ENCODE measurements at places on chromosomes 11 and 22.

DNA sequence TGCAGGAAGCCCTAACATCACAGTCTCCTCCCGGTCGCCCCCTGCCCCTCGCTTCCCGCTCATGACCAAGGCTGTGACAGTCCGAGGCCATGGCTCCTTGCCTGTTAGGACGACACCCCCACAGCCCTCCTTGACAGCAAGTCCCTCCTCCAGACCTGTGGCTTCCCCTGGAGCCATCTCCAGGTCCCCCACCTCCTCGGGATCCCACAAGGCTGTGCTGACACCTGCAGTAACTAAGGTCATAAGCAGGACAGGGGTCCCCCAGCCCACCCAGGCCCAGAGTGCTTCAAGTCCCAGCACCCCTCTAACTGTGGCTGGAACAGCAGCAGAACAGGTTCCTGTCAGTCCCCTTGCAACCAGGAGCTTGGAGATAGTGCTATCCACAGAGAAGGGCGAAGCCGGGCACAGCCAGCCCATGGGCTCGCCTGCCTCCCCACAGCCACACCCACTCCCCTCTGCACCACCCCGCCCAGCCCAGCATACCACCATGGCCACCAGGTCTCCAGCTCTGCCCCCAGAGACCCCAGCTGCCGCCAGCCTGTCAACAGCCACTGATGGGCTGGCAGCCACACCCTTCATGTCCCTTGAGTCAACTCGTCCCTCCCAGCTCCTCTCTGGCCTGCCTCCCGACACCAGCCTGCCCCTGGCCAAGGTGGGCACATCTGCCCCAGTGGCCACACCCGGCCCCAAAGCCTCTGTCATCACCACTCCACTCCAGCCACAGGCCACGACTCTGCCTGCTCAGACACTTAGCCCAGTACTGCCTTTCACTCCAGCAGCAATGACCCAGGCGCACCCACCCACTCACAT, 63.2 kb downstream of the OTOG start:
- no peak overlapping the region for H3K4me3 ChIP-seq
- H3K27me3 ChIP-seq, result no peaks in the 10 kb centered on the region
- no peak for DNase-seq
- no peaks in the 10 kb centered on the region for H3K4me1 ChIP-seq
- no peaks in the 10 kb centered on the region for H3K36me3 ChIP-seq

- H3K4me1 ChIP-seq, result peaks cover 6% of the 10 kb centered on the region
- DNase-seq, result peak; percentile 93
- no peaks in the 10 kb centered on the region for H3K27me3 ChIP-seq
- no peaks in the 10 kb centered on the region for H3K36me3 ChIP-seq
- no peak overlapping the region for H3K27ac ChIP-seq
These were observed 1280.6 kb upstream of the CNTN5 start for GRCh38 chr11:97739932-97740800.

- H3K36me3 ChIP-seq, result peaks cover 24% of the 10 kb centered on the region
- no peaks in the 10 kb centered on the region for H3K4me1 ChIP-seq
- no peak for DNase-seq
These were observed 8.4 kb downstream of the CWC15 start for GRCh38 chr11:94964934-94965333.

DNA sequence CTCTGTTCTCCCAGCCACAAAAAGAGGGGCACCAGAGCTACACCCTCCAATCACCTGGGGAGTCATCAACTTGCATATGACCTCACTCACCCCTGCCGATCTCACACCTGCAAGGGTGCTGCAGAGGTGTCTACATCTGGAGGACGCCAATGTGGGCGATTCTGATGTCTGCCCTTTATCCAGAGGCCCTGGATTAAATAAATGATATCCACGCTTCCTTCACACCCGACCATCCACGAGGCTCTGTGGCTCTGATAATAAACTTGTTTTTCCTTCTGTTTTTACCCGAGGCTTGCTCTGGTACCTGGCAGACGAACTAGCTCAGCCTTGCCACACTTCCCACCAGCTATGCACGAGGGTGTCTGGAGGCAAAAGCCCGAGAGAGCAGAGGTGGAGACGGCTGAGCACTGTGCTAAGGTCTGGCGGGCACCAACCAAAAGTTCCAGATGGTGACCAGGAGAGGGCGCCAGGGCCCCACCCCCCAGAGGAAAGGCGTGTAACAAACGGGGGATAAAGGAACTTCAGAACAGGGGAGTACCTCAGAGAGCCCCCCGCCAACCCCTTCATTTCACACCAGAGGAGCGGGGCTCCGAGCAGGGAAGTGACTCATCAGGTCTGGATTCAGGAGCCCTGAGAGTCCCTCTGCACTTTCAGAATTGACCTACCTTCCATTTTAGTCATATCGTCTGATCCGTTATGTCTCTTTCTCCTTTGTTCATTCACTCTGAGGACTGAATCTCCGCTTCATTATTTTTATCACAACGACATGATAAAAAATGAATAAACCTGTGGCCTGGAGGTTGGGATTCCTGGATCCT, 13.5 kb downstream of the SCN3B start:
- no peaks in the 10 kb centered on the region for H3K4me1 ChIP-seq

DNA sequence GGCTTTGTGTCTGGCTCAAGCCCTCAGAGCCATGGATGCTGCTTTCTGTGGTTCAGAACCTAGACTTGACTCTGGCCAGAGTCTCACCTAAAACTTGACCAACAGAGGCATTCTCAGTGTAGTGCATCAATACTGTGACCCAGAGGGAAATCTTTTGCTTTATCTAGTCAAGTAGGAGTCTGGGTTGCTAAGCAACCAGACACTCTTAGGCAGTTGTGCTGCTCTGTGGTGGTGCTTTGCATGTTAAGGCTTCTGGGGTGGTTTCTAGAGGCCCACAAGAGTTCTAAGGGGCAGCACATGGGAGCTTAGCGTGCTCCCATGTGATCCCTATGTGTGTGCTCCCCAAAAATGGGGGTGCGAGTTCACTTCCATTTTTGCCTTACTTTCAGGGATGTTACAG, 224.6 kb upstream of the PLET1 start:
- H3K27ac ChIP-seq, result no peak overlapping the region
- DNase-seq, result no peak
- no peak overlapping the region for H3K4me3 ChIP-seq

- H3K4me3 ChIP-seq, result no peak overlapping the region
- H3K36me3 ChIP-seq, result no peaks in the 10 kb centered on the region
- no peak for DNase-seq
- no peaks in the 10 kb centered on the region for H3K27me3 ChIP-seq
- H3K27ac ChIP-seq, result no peak overlapping the region
These were observed 101.5 kb downstream of the PLEKHA7 start for GRCh38 chr11:16912692-16913111.

- no peak for DNase-seq
- H3K4me1 ChIP-seq, result peaks cover 8% of the 10 kb centered on the region
- no peak overlapping the region for H3K27ac ChIP-seq
- no peaks in the 10 kb centered on the region for H3K27me3 ChIP-seq
- no peaks in the 10 kb centered on the region for H3K36me3 ChIP-seq
- H3K4me3 ChIP-seq, result no peak overlapping the region
These were observed 20.8 kb upstream of the CHKA start for GRCh38 chr11:68142028-68142412.

DNA sequence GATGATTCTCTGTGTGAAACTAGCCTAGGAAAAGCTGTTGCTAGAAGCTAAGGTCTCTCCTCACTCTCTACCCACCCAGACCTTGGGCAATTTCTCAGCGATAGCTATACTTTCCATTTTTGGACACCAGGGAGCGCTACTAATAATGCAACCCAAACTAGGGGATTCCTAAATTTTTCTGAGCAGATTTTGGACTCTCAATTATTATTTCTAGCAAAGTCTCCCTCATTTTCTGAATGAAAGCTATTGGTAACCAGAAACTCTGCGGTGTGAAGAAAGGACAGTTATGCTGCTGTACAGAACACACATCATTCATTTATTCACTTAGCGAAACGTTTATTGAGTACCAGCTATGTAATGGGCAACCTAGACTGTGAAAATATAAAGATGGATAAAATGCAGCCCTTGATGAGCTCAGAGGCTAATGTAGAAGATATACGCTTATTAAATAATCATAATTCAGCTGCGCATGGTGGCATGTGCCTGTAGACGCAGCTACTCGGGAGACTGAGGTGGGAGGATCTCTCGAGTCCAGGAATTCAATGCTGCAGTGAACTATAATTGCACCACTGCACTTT, 6.1 kb upstream of the STIM1 start:
- DNase-seq, result no peak
- no peak overlapping the region for H3K4me3 ChIP-seq
- H3K27me3 ChIP-seq, result no peaks in the 10 kb centered on the region
- H3K4me1 ChIP-seq, result peaks cover 1% of the 10 kb centered on the region

- H3K27me3 ChIP-seq, result no peaks in the 10 kb centered on the region
- no peaks in the 10 kb centered on the region for H3K36me3 ChIP-seq
- DNase-seq, result no peak
- no peak overlapping the region for H3K4me3 ChIP-seq
- no peaks in the 10 kb centered on the region for H3K4me1 ChIP-seq
- H3K27ac ChIP-seq, result no peak overlapping the region
These were observed 55.1 kb upstream of the CLDN5 start for GRCh38 chr22:19579115-19579811.

DNA sequence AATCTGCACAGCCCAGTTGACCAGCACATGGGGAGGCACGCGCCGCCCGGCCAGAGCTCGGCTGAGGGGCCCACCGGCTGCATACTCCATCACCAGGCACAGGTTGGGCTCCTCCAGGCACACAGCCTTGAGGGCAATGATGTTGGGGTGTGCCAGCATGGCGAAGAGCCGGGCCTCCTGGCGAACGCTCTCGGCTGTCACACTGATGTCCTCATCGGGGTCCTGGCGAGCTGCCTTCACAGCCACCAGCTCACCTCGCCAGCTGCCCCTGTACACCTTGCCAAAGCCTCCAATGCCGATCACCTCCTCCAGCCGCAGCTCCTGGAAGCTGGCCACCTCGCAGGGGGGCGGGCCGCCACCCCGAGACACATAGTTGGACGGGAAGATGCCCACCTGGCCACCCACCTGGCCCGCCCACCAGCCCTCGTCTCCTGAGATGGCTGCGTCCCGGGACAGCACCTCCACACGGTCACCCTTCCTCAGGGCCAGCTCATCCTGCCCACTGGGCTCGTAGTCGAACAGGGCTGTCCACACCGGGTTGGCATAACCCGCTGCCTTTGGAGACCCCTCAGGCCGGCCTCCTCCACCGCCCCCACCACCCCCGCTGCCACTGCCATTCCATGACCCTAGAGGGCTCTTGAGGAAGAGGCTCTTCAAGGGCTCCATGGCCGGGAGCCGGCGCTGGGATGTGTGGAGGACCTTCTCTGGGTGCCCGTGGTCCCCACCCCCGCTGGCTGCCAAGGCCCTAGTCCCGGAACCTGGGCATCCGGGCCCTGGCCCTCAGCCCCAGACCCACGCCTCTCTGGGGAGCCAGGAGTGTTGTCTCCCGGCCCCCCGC, 711 bp downstream of the MAP3K11 start:
- H3K4me1 ChIP-seq, result no peaks in the 10 kb centered on the region
- peak overlapping the region; percentile 91 for H3K27ac ChIP-seq
- peak overlapping the region; percentile 49 for H3K4me3 ChIP-seq
- H3K27me3 ChIP-seq, result no peaks in the 10 kb centered on the region
- peaks cover 4% of the 10 kb centered on the region for H3K36me3 ChIP-seq

- DNase-seq, result no peak
- H3K4me1 ChIP-seq, result no peaks in the 10 kb centered on the region
- no peak overlapping the region for H3K4me3 ChIP-seq
- no peaks in the 10 kb centered on the region for H3K27me3 ChIP-seq
- H3K36me3 ChIP-seq, result no peaks in the 10 kb centered on the region
These were observed 108.2 kb upstream of the CRYBB3 start for GRCh38 chr22:25091458-25091857.

DNA sequence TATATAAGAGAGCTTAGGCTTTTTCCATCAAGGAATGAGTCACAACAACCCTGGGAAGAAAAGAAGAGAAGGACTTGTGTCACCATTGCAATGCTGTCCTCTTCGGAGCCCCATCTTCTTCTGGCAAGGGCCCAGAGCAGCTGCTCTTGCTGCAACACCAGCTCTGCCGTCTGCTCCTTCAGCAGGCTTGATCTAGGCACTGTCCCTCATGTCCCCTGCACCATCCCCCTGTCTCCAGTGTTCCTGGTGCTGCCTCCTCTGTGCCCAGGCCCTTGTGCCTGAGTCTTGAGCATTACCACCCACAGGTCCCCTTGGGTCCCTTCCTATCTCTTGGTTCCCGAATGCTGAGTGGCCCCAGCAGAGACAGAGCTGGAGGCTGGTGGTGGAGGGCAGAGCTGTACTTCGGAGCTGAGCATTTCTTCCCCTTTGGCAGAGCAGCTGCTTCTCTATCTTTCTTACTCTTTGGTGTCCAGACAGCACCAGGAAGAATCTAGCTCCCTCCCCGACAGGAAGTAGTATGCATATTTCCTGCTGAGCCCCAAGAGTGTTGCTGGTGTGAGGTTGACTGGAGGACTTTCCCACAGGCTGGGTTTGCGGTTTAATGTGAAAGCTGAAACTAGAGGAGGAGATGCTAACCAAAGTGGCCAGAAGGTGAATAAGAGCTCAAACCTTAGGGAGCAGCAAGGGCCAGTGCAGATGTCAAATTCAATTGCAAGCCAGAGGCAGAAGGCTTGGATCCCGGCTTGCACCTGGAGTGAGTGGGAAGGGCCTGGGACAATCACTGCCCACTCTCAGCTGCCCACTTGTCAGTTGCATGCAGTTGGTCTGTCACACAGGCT, 27.8 kb downstream of the WEE1 start:
- DNase-seq, result no peak
- no peaks in the 10 kb centered on the region for H3K36me3 ChIP-seq
- no peaks in the 10 kb centered on the region for H3K4me1 ChIP-seq
- no peak overlapping the region for H3K4me3 ChIP-seq
- H3K27me3 ChIP-seq, result no peaks in the 10 kb centered on the region

GRCh38 chr11:129352676-129353075, 23.0 kb upstream of the BARX2 start:
- no peak for DNase-seq
- H3K36me3 ChIP-seq, result no peaks in the 10 kb centered on the region
- H3K27ac ChIP-seq, result no peak overlapping the region
- H3K4me3 ChIP-seq, result no peak overlapping the region
- H3K27me3 ChIP-seq, result no peaks in the 10 kb centered on the region

Measured in kidney (tissue), 22 donors.